ENCODE measurements at places on chromosomes 3 and 15.

GRCh38 chr3:54713455-54713854 is 214.4 kb downstream of the LRTM1 start:
- no peak for DNase-seq

DNA sequence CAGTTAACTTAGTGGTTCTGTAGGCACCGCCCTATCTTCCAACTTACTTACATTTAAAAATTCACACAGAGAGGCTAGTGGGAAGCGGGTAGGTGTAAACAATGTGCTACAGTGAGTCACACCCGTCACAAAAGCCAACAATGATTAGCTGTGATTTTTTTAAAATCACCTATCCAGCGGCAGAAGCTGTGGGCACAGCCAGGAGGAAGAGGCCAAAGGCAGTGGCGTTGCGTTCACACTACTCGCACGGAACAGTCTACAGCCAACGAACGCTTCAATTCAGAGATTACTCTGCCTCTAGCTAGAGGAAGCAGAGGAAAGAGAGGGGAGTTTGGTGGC is 2.5 kb upstream of the NLGN1 start:
- DNase-seq, result no peak

DNA sequence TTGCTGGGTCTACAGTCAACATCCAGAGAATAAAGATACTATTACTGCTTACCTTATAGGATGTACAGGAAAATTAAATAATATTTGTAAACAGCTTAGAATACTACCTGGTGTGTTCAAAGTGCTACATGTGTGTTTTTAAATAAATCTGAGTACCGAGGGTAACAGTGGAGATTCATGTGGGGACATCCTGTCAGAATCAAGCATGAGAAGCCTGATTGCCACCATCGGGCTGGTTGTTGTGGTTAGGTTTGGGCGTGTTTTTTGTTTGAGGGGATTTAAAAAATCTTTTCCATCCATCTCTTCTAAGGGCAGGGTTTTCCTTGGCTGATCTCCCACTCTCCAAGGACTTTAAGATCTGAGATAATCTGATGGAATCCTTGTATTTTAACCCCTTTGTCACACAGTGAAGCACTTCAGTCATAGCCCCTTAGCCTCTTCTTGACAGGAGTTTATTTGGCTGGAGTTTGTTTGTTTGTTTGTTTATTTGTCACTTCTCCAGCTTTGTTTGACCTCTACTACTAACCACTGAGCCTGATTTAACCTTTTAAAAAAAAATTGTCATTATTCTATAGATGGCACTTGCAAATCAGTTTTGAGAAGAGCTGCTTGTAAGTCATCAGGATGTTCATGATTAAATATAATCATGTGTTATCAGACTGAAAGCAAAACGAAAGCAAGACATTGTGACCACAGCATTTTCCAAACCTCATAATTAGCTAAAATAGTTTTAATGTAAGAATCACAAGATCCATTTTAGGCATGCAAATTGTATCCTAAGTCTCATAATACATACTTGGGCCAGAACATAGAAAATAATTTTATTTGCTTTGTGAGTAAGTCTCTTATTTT is 72.8 kb upstream of the RARB start:
- DNase-seq, result no peak

DNA sequence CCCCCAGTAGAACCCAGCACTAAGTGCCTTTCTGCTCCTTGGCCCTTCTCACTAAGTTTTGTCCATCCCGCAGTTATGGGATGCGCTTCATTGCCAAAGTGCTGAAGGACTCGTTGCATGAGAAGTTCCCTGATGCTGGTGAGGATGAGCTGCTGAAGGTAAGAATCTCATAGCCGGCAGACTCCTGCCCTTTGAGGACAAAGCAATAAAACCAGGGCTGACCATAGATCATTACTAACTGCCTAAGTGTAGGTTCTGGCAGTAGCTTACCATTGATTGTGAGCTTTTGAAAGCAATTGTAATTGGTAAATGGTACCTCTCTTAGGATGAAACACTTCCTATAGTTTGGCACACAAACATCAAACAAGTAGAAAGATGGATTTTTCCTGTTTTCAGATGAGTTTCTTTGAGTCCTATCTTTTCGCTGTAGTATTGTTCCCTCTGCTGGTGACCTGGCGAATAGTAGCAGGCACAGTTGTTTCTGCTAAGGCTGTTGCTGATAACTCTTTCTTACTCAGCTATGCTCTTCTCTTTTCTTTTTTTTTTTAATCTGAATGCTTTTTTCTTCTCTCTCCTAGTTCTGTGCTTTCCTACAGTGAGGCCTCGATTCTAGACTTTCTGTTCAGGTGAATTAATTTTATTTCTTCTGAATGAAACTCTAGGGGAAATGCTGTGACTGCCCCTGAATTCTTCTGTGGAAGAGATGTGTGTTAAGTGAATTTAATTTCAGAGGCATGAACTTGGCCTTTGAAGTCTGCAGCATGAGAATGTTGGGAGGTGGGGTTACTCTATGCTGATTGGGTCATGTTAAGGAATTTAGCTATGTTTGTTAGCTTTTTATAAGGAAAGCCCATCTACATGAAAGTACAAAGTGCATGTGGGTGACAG is 47.4 kb upstream of the CRTC3 start:
- no peak for DNase-seq
